ENCODE measurements at places on chromosomes 4 and X.

DNA sequence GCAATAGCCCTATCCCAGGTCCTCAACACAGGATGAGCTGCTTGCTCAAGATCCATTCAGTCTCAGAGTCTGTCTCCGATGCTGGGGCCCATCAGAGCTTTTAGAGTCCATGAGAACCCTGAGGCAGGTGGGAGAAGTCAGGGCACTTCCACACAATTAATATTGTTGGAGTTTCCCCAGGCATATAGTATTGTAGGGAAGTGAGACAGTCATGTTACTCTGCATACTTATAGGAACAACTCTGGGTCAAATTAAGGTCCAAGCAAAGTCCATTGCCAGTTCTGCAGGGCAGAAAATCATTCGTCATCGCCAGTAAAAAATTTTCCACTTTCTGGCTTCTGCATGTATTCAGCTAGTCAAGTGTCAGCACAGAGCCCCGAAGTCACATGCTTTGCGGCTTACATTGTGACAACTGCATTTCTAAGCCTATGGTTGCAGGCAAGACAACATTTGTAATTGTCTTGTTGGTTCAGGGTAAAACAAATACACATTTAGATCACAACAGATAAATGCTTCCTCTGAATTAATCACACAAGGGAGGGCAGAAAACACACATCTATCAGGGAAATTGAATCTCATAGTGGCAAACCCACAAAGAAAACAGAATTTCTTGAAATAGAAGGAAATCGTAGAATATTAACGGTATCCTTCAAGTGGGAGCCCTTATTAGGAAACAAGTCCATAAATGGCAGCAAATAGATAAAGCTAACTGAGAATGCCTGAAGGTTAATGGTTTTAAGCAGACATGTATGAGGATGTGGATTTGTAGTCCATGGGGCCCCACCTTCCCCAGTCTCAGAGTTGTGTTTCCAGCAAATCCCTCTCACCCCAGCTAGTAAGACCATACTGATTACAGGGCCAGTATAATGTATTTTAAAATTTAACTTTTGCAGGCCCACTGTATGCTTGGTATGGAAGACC is 412.1 kb upstream of the RASGEF1B start:
- DNase-seq, result no peak

GRCh38 chr4:134505511-134505910 is 303.9 kb upstream of the PABPC4L start:
- DNase-seq, result no peak

- DNase-seq, result no peak
Measured at GRCh38 chr4:37540486-37540885, 145.7 kb downstream of the RELL1 start.

- no peak for DNase-seq
Measured at GRCh38 chr4:7323872-7324650, 110.7 kb downstream of the PSAPL1 start.

- no peak for DNase-seq
Measured at GRCh38 chrX:22520128-22520828, 247.6 kb downstream of the CBLL2 start.

DNA sequence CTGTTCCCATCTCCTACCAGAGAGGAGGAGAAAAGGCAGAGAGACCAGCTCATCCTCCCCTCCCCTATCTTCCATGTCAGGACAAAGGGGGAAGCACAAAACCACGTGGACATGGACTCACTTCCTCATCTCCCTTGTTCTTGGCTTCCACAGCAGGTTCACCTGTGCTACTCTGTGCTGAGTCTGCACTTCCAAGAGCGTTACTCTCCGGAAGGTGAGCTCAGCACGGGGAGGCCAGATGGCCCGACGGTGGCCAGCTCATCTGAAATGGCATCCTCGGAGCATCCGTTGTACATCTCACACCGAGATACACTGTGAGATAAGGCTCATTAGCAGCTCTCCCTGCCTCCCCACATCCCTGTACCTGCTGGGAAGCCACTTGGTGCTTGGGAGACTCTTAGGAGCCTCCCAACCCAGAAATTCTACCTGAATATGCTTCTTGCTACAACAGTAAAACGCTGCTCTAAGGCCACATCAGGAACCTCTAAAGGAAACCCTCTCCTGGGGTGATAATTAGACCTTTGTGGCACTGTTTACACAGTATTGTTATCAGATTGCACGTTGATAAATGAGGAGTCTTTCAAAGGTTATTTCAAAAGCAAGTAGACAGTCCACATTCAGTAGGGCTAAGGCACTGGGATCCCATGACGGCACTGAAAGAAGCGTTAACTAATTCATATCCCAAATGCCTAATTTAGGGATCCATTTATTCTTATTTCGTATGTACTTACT is 19.4 kb downstream of the LGI2 start:
- no peak for DNase-seq

GRCh38 chr4:187208651-187209050 is 485.0 kb upstream of the FAT1 start:
- no peak for DNase-seq

DNA sequence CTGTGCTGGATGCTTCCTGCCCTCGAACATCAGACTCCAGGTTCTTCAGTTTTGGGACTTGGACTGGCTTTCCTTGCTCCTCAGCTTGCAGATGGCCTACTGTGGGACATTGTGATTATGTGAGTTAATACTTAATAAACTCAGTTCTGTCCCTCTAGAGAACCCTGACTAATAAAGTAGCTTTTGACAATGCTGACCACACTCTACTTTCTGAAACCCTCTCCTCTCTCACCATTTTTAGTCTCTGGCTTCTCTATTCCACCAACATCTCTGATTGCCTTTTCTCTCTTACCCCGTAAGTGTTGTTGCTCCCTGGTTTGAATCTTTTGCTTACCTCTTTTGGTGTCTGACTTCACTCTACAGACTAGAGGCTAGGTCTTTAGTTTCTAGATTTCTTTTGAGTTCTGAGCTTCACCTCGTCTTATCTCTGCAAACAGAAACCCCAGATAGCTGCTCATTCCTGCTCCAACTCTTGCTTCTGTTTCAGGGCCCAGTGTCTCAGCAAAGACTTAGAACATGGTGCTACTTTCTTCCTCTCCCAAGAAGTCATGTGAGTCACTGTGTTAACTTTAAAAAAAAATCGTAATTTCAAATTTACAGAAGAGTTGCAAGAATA is 11.4 kb downstream of the TMSB4X start:
- DNase-seq, result no peak

- DNase-seq, result no peak
Measured at GRCh38 chr4:26866203-26866602, 5.6 kb downstream of the STIM2 start.

DNA sequence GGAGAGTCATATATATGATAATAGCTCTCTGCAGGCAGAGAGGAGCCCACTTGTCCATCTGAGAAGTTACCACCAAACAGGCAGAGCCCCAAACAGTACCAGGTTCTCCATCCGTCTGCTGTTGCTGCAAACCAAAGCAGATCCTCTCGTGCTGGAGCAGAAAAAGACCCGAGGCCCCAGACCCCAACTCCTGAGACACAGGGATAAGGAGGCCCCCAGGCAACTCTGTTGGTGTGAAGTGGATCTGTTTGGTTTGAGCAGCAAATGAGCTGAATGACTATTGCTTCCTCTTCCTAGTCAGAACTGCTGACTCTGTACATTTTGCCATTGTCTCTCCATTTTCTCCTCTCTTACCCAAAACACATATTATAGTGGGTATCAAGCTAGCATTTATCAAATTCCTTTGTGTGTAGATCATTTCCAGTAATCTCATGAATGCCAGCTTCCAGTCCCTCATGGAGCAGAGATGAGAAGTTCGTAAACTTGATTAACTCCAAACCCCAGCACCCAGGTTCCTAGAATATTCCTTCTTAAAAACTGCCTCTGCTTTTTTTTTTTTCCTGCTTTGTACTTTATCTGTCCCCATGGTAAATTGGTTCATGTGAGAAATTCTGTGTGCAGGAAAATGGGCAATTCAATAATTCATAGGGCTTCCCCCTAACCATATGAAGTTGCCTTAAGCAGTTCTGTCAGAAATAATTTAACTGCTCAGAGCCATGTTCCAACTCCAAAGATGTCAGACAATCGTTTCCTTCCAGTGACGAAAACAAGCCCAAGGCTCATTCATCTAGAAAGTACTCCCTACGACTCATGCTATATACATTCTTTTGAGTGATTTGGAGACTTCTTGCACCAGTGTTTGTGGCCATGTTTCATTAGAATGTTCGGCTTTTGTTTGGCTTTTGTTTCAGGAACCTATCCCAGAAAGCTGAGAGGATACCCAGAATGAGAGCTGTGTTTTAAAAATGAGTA is 98.6 kb upstream of the ATXN3L start:
- DNase-seq, result no peak

GRCh38 chrX:84168095-84168494 is 19.9 kb downstream of the RPS6KA6 start:
- no peak for DNase-seq

- no peak for DNase-seq
Measured at GRCh38 chr4:155618183-155618838, 48.3 kb upstream of the GUCY1A1 start.

DNA sequence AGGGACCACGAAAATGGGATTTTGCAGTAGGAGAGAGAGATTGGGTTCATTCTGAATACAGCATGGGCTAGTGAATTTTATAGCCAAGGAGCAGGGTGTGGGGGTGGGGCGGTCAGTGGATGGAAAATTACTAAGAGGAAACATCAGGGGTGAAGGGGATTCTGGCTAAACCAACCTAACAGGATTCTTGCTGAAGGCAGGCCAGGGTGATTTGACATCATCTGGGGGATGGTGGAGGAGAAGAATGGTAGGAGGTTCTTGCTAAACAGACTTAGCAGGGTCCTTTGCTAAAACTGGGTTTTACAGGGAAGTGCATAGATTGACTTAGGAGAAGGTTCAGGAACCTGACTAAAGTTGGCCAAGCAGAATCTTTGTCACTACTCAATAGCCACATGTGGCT is 91.9 kb downstream of the DNAAF6 start:
- no peak for DNase-seq

GRCh38 chr4:1305781-1306455 is 16.2 kb downstream of the MAEA start:
- no peak for DNase-seq

DNA sequence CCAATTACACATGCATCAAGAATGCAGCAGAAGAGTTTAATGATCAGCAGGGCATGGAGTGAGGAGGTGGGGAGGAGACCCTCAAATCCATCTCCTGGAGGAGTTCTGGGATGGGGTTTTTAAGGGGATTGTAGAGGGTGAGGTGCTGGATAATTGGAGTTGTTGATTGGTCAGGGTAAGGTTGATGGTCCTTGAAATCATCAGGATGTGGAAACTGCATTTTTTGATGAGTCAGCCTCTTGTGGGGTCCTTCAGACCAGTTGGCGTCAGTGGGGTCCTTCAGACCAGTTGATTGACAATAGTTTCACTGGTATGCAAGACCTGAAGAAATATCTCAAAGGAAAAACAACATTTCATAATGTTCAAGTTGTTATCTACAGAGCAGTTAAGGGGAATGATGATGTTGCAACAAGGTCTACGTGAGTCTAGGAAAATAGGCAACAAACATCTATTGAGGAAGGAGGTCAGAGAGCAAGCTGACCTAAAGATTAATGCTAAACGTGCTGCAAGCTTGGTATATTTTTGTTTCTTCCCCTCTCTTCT is 88.3 kb downstream of the NRK start:
- no peak for DNase-seq

- no peak for DNase-seq
Measured at GRCh38 chr4:154329268-154329868, 162.2 kb downstream of the DCHS2 start.

DNA sequence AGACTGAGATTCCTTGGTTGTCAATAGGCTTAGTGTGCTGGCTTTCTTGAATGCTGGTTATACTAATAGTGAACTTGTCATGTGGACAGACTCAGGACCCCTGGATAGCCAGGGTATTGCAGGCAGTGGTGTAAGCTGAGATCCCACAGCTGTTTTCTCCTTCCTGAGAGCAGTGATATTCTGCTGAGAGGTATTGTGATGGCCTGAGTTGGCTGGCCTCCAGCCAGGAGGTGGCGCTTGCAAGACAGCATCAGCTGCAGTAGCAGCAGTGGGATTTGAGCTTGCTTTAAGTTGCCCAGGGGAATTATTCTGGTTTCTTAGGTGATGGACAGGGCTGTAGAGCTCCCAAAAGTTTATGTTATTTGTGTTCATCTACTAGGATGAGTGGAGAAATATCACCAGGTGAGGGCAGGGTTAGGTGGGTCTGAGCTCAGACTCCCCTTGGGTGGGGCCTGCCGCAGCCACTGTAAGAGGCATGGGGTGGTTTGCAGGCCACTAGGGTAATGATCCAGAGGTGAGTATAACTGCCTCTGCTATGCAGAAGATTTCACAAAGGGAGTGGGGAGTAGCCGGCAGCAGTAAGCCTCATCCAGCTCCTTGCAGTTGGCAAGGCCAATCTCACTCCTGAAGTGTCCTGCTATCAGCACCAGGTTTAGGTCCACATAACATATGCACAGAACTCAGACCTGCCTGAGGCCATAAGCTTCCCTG is 66.2 kb downstream of the IL15 start:
- no peak for DNase-seq

DNA sequence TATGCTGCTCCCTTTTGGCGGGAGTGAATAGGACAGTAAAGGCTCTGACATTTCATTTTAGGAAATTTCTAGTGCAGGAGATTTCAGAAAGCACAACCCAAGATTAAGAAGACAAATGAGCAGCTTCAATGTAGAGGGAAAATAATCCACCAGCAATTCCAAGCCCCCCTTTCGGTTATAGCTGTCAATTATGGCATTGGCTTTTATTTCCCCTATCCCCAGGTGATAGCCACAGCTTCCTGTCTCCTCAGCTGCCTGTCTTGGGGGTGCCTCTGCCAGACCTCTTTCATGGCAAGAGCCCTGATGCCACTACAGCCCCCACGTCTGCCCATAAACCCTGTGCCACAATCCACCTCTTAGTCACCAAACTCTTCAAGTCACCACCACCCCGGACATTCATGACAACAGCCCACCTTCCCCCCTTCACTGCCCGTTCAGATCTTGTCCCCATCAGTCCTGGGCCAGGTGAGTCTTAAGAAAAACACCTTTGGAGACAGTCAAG is 48.4 kb upstream of the CLNK start:
- DNase-seq, result no peak

- DNase-seq, result no peak
Measured at GRCh38 chrX:4935846-4936245, 1222.4 kb upstream of the PRKX start.

DNA sequence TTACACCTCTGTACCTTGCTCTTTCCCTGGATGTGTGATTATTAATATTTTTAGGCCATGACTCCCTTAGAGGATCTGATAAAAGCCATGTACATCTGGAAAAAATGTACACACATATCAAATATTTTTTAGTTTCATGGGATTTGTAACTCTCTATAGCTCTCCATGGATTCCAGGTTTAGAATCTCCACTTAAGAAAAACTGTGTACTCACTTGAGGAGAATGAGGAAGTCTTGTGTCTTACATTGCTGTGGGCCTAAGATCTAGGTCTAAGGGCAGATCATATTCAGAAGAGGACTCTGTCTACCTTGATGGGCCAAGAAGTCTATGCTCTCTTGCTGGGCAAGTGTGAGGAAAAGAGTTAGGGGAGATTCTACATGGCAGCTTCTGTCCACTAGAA is 98.0 kb downstream of the RRAGB start:
- no peak for DNase-seq

GRCh38 chr4:173924561-173924960 is 358.9 kb downstream of the FBXO8 start:
- DNase-seq, result no peak

Data from stimulated activated CD8-positive, alpha-beta memory T cell treated with anti-CD3 and anti-CD28 coated beads, Interleukin-7, amount 100 ng/mL, for 1 hour (primary cell).